NCI-H460 (cell line): ENCODE measurements at places on chromosomes 7 and 10. TPM values are rescaled to one million over a fixed set of nuclear protein-coding genes. Genes with fewer than 3 reads are reported as not detected.

Gene CYP3A4
- total RNA-seq: not detected in 2 replicates

Gene DLX6
- total RNA-seq: 0.12 and 0.17 TPM in 2 replicates

GRCh38 chr7:107559864-107560263 is 3.9 kb downstream of the COG5 start:
- DNase-seq: peak; percentile 58

- DNase-seq: no peak
Observed at GRCh38 chr7:24924375-24924774, 55.6 kb downstream of the OSBPL3 start.
